Temporal lobe (tissue), 4 donors: ENCODE measurements at places on chromosomes 16 and 17. TPM values are rescaled to one million over a fixed set of nuclear protein-coding genes. Genes with fewer than 3 reads are reported as not detected.

STH gene
- total RNA-seq, result 2.5 TPM

SMIM5 gene
- 0.49 TPM for total RNA-seq

KRTAP4-9 gene
- not detected for total RNA-seq

SEPHS2 gene
- total RNA-seq, result 12.0 TPM

TMEM204 gene
- 1.7 TPM for total RNA-seq

ZNF19 gene
- total RNA-seq, result 4.9 TPM

MMP25 gene
- total RNA-seq, result 0.49 TPM

SRL gene
- total RNA-seq, result under 0.01 TPM

ITGB4 gene
- 3.7 TPM for total RNA-seq

ALDH3A1 gene
- 0.49 TPM for total RNA-seq

GTF3C1 gene
- 76.0 TPM for total RNA-seq

RAMP2 gene
- total RNA-seq, result 10.1 TPM

YWHAE gene
- 690 TPM for total RNA-seq

MFSD6L gene
- total RNA-seq, result not detected

JUP gene
- total RNA-seq, result 46.7 TPM

OGFOD3 gene
- total RNA-seq, result 10.1 TPM

G6PC1 gene
- total RNA-seq, result not detected

TEPSIN gene
- 10.1 TPM for total RNA-seq

XAF1 gene
- 2.2 TPM for total RNA-seq
